ENCODE measurements at places on chromosomes 6 and 20. TPM values are rescaled to one million over a fixed set of nuclear protein-coding genes. Genes with fewer than 3 reads are reported as not detected.

- peak; percentile 99 for DNase-seq
- H3K4me1 ChIP-seq, result peaks cover 22% of the 10 kb centered on the region
- H3K36me3 ChIP-seq, result no peaks in the 10 kb centered on the region
- no peaks in the 10 kb centered on the region for H3K27me3 ChIP-seq
Observed at GRCh38 chr20:47929368-47930115, 144.3 kb upstream of the SULF2 start.

DNA sequence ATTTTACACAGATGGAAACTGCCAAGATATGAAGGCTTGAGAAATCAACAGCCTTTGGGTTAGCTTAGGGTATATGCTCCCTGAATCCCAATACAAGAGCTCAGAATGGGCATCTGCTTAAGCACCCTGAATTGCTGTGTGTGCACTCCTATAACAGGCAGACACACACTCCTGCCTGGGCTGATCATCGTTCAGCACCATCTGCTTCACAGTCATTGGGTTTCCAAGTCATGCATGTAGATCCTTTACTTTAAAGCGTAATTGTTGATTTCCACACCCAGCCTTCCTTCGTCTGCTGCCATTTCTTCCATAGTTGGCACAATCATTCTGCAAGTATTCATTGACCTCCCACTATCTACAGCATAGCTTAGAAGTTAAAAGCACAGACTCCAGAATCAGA, 263.5 kb downstream of the CBLN4 start:
- H3K27ac ChIP-seq, result no peak overlapping the region
- H3K4me1 ChIP-seq, result no peaks in the 10 kb centered on the region
- no peak overlapping the region for H3K4me3 ChIP-seq
- H3K27me3 ChIP-seq, result peaks cover 25% of the 10 kb centered on the region
- no peak for DNase-seq

NSFL1C gene
- 46.2 TPM for total RNA-seq

TMEM217 gene
- total RNA-seq, result 0.73 TPM

GRCh38 chr6:52157301-52157941, 28.8 kb upstream of the IL17A start:
- H3K4me3 ChIP-seq, result no peak overlapping the region
- H3K4me1 ChIP-seq, result peaks cover 38% of the 10 kb centered on the region
- no peaks in the 10 kb centered on the region for H3K36me3 ChIP-seq
- DNase-seq, result no peak

DNA sequence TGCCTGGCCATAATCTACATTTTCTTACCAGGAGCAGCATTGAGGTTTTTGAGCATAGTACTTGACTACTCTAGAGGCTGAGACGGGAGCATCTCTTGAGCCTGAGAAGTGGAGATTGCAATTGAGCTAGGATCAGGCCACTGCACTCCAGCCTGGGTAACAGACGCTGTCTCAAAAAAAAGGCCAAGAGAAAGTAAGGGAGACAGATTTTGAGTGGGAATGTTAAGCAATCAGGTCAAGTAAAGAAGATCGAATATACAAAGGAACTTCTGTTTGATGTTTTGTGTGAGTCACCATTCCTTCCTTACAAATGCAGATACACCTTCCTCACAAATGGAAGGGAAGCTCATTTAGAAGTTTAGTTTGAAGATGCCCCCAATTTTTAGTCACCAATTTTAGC, 4.4 kb downstream of the PNRC1 start:
- no peak overlapping the region for H3K4me3 ChIP-seq
- H3K36me3 ChIP-seq, result peaks cover 19% of the 10 kb centered on the region
- no peak for DNase-seq

SMPDL3A gene
- total RNA-seq, result 27.8 TPM

TRDN gene
- not detected for total RNA-seq

ABCF1 gene
- total RNA-seq, result 74.7 TPM

DNA sequence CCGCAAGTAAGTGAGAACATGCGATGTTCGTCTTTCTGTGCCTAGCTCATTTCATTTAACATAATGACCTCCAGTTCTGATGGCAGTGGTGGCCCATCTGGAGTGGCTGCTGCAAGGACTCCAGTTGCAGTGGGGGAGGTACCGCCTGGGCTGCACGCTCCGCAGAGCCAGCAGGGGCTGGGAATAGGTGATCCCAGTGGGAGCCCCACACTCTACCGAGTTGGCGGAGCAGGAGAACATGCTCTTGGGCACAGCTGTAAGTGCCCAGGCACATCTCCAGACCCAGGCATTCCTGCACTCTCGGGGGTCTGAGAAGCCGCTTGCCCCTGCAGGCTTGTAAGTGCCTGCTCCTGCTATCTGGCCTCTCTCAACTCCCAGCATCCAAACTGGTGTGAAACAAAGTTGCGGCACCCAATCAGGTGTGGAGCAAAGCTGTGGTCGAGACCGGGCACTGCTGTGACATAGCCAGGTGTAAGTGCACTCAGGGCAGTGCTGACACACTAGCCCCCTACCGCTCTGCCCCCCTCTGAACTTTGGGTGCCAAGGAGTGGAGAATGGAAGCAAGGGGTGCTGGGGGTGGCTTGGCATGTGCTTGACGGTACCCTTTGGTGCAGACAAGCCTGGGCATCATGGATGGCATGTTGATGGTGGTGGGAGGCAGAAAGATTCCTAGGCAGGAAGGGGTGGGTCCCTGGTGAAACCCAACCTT, 130.2 kb downstream of the HTR1B start:
- H3K27ac ChIP-seq, result no peak overlapping the region
- 0 out of 2 replicates have a peak, but pooled peaks cover 3% of the 10 kb centered on the region for H3K27me3 ChIP-seq
- H3K36me3 ChIP-seq, result no peaks in the 10 kb centered on the region
- no peaks in the 10 kb centered on the region for H3K4me1 ChIP-seq

- no peaks in the 10 kb centered on the region for H3K27me3 ChIP-seq
- H3K4me1 ChIP-seq, result peaks cover 10% of the 10 kb centered on the region
- no peaks in the 10 kb centered on the region for H3K36me3 ChIP-seq
- no peak overlapping the region for H3K4me3 ChIP-seq
Observed at GRCh38 chr6:132058975-132059374, 107.8 kb upstream of the CCN2 start.

PACRG gene
- total RNA-seq, result not detected

- H3K27ac ChIP-seq, result no peak overlapping the region
- no peak overlapping the region for H3K4me3 ChIP-seq
- 0 out of 2 replicates have a peak, but pooled peaks cover 5% of the 10 kb centered on the region for H3K4me1 ChIP-seq
Observed at GRCh38 chr20:47465335-47466090, 36.2 kb upstream of the NCOA3 start.

GRCh38 chr6:107442938-107443607, 16.3 kb downstream of the PDSS2 start:
- H3K27ac ChIP-seq, result no peak overlapping the region
- 0 out of 2 replicates have a peak, but pooled peaks cover 2% of the 10 kb centered on the region for H3K36me3 ChIP-seq
- no peaks in the 10 kb centered on the region for H3K27me3 ChIP-seq
- DNase-seq, result peak; percentile 7
- no peak overlapping the region for H3K4me3 ChIP-seq

DNA sequence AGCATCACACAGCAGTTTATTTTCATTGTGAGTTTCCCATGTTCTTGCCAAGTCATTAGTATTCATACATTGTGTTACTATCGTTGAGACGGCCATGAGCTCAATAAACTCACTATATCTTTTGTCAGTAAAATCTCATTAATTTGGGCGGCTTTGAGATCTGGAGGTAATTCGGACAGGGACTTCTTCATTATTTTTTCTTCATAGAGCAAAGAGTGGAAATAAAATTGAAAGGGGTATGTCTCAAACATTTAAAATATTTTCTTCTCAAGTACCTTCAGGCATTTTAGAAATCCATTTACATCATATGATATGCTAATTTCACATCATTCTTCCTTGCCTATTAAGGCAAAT, 14.6 kb downstream of the NOX3 start:
- H3K27me3 ChIP-seq, result no peaks in the 10 kb centered on the region
- no peak overlapping the region for H3K4me3 ChIP-seq
- H3K4me1 ChIP-seq, result peaks cover 2% of the 10 kb centered on the region

SLC35D3 gene
- total RNA-seq, result 0.06 TPM

GRCh38 chr20:1964659-1965405, 29.0 kb downstream of the PDYN start:
- H3K4me1 ChIP-seq, result no peaks in the 10 kb centered on the region
- peaks cover 20% of the 10 kb centered on the region for H3K27me3 ChIP-seq
- DNase-seq, result no peak
- H3K27ac ChIP-seq, result no peak overlapping the region
- H3K36me3 ChIP-seq, result no peaks in the 10 kb centered on the region

- DNase-seq, result no peak
- H3K4me1 ChIP-seq, result no peaks in the 10 kb centered on the region
- H3K36me3 ChIP-seq, result no peaks in the 10 kb centered on the region
- H3K4me3 ChIP-seq, result no peak overlapping the region
- 0 out of 2 replicates have a peak, but pooled peaks cover 7% of the 10 kb centered on the region for H3K27me3 ChIP-seq
- no peak overlapping the region for H3K27ac ChIP-seq
Observed at GRCh38 chr6:28696167-28696566, 170.5 kb downstream of the GPX5 start.

GRCh38 chr6:44892579-44892978, 435.6 kb upstream of the RUNX2 start:
- H3K27ac ChIP-seq, result no peak overlapping the region
- H3K4me1 ChIP-seq, result peaks cover 20% of the 10 kb centered on the region
- no peaks in the 10 kb centered on the region for H3K27me3 ChIP-seq
- H3K4me3 ChIP-seq, result no peak overlapping the region

ABHD16B gene
- not detected for total RNA-seq

GRCh38 chr20:40160097-40160550, 528.9 kb downstream of the MAFB start:
- H3K4me1 ChIP-seq, result no peaks in the 10 kb centered on the region
- H3K27ac ChIP-seq, result no peak overlapping the region
- no peaks in the 10 kb centered on the region for H3K36me3 ChIP-seq

Data from SJCRH30 (cell line).